Stimulated activated CD4-positive, alpha-beta T cell treated with anti-CD3 and anti-CD28 coated beads, Interleukin-4, amount 100 ng/mL, for 48 hours (primary cell): ENCODE measurements at places on chromosomes 5 and 9.

DNA sequence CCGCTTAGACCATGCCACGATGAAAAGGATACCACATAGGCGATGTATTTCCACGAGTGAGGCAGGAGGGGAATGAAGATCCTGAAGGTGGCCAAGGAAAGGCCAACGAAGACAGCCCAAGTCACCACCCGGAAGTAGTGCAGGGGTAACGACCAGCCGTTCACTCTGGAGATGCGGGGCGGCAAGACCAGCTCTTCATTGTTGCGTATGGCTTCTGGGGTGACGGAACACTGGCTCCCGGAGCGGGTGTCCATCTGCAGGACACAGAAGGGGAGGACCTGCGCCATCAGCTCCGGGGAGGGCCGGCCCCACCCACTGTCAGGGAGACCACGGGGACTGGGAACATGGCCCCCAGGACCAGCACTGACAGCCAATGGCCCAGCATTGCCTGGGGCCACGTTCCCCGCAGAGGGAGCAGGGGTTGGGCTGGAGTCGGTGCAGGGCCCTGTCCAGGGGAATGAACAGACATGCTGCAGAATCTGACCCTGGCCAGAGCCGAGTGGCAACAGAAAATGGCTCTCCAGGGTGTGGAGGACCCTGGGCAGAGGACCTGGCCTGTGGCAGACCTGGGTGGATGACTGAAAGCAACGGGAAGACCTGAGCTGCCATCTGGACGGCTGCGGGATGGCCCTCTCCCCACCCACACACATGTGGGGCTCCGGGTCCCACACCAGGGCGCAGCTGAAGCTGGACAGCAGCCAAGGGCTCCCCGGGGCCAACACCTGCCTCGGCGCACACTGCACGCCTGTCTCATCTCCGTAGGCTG is 17.7 kb downstream of the ZDHHC11B start:
- no peak for DNase-seq

GRCh38 chr9:37036776-37037502 is 2.9 kb upstream of the PAX5 start:
- DNase-seq = no peak

DNA sequence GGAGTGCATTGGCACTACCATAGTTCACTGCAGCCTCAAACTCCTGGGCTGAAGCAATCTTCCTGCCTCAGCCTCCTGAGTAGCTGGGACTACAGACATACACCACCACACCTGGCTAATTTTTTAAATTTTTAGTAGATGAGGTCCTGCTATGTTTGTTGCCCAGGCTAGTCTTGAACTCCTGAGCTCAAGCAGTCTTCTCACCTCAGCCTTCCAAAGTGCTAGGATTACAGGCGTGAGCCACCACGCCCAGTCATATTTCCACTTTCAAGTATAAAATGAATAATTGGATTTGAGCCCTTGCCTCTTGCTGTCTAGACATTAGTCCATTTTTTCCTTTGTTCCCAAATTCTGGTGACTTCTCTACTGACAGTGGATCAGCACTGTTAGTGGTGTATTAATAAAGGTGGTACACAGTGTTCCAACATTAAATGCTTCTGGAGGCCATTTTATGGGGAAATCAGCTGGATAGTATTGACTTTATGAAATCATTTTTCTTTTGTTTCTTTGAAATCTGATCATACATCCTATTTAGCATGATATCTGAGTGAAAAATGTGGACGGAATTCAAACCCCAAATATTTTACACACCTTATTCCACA is 15.9 kb downstream of the ATP6V0E1 start:
- DNase-seq = no peak

- no peak for DNase-seq
These were observed 139.8 kb downstream of the IRX2 start for GRCh38 chr5:2611659-2612058.

- no peak for DNase-seq
These were observed 25.4 kb upstream of the NR3C1 start for GRCh38 chr5:143428738-143429420.

- no peak for DNase-seq
These were observed 541.7 kb upstream of the TUSC1 start for GRCh38 chr9:26219961-26220360.

DNA sequence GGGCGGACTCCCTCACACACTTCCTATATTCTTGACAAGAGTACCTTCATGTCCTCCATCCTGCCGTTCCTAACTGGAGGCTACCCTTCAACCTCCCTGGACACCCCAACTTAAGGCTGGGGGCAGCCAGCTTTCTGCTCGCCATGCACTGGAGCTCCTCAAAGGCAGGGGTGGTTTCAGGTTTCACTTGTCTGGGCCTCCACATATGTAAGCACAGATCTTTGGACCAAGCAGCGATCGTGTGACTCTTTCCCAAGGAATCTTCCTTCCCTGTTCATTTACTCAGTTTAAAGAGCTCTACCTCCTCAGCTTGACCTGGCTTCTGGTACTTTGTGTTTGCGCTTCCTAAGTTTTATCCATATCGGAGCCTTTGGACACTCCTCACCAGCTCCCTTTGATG is 34.2 kb upstream of the TRPC7 start:
- DNase-seq = no peak

- DNase-seq = no peak
These were observed 28.1 kb downstream of the FAM114A2 start for GRCh38 chr5:154010660-154011059.

GRCh38 chr9:99626426-99626825 is 195.3 kb upstream of the NR4A3 start:
- DNase-seq = no peak

DNA sequence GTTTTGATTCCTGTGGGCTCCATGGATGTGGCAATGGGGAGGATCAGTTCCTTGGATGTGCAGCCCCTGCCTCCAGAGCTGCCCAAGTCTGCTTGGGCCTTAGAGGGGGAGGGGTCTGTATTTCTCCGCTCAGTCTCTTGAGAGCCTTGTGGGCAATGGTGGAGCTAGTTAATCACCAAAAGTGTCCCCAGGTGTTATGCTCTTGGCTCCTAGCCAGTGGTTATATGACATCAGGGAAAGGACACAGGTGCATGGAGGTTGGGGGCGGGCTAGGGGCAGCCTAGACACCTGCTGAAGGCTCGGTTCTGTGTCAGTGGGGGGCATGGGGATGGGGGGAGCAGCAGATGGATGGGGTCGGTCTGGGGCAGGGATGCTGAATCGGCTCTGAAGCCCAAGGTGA is 12.4 kb upstream of the ARAP3 start:
- DNase-seq = no peak

DNA sequence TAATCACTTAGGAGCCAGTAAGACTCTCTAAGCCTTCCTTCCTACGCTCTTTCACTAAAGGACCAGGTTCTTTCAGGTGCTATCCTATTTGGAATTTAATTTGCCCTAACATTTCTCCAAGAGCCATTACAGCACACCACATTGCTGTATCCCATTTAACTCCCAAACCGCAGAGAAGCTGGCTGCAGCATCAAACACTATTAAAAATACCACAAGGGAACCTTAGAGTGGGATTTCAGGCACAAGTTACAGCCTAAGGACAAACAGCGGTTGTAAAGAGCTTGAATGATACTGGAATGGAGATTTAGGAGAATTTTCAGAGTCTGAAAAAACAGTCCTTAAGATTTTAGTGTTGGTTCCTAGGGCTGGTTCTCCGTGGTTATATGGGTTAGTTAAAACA is 566.4 kb downstream of the RAB3C start:
- DNase-seq = no peak

- no peak for DNase-seq
These were observed 38.2 kb downstream of the PAPPA start for GRCh38 chr9:116191576-116192415.

DNA sequence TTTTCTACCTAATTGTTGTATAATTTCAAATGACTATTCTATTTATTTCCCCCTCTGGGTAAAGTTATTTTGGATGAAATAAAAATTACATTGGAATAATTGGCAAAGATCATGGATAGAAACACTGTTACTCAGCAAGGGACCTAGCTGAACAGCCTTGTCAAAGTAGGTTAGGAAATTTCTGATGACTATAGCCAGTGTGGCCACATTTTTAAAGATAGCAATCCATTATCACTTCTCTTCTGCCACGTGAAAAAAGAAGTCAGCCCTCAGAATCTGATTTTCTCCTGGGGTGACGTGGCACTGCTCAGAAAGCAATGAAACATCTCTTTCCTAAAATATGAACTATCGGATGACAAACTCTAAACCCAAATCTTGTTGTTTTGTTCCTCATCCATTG is 784.2 kb upstream of the RIOK2 start:
- no peak for DNase-seq

- no peak for DNase-seq
These were observed 109.1 kb upstream of the ELL2 start for GRCh38 chr5:96070622-96071225.

DNA sequence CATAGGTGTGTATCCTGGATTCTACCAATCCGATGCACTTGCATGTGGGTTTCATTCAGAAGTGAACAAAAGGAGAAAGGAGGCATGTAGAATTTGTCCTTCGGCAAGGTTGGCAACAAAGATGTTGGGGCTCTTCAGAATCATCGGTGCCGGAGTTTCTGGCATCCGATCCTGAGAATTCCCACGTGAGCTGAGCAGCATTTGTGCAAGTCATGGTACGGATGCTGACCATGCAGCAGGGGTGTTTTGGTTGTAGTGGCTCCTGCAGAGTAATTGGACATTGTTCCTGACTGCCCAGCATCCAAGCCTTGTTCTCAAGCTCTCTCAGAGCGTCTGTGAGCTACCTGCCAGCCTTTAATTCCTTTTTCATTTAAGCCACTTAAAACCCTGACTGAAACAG is 19.0 kb upstream of the POC5 start:
- DNase-seq = no peak

DNA sequence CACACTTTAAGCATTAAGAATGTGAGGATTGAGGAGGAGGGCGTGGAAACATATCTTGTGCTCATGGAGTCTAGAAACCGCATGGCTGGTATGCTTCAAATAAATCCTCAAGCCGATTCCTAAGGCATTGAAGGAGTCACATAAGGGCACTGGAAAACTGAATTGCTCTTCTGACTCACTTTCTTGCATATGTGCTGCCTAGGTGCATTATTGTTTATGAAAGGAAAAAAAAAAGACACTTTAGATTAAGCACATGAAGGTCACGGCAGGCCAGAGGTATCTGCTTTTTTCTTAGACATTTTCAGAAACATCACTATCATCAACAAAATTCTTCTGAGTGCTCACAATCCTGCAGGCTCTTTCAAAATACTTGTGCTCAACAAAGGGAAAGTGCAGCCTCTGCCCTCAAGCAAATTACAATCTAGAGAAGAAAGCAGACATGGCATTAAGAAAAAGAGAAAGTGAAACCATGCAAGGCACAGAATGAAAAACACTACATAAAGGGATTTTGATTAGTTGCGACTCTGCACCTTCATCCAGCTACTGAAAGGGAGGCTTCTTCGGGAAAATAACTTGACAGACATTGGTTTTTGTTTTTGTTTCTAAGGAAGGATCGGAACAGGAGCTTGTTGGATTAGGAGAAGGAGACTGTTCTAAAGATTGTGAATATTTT is 2117.6 kb downstream of the MAT2B start:
- no peak for DNase-seq

DNA sequence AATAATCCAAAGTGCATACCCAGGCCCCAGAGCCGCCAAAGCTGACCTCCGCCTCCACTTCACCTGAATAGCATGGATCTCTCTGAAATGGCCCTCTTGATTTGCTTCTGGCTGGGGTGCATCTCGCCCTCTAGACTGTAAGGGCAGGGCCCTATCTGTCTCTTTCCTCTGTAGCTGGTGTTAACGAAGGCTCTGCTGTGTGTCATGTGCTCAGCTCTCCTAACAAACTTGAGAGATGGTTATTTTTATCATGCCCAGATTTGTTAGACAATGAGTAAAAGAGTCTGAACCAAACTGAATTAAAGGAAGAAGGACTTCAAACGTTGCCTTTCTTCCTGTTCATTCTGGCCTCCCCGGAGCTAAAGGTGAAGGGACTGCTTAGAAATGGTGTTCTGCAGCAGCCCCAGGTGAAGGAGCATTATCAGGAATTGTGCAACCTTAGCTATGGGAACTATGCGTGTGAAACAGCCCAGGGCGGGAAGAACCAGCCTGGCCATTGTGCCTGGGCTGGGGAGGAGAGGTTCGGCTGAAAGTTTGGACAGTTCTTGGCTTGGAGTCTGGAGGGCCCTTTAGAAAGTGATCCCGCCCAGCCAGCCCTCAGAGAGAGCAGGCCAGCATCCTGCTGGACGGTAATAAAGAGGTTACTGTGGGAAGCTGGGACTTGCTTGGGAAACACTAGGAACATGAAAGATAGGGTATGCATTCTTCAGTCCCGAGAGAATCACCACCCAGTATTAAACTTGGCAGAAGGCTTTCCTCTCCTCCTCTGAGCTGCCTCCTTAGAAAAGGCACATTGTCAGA is 73.5 kb downstream of the WWC1 start:
- DNase-seq = no peak

GRCh38 chr9:79616013-79616412 is 44.2 kb downstream of the TLE4 start:
- no peak for DNase-seq

DNA sequence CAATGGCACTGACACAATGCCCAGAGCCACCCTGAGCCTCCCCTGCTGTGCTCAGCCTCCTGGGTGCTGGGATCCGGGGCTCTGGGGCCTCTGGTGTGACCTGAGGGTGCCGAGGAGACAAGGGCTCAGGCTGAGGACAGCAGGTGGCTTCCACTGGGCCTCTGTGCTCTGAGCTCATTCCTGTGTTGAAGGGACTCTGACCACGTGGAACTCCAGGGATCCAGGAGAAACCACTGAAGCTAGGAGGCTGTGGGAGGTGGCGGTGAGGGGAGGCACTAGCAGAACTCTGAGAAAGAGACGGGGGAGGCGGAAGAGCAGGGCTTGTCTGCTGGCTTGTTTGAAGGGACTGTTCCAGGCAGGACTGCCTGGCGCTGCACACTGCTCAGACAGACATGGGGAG is 318.7 kb upstream of the IRX1 start:
- no peak for DNase-seq

GRCh38 chr5:122195802-122196394 is 66.6 kb downstream of the ZNF474 start:
- DNase-seq = no peak

DNA sequence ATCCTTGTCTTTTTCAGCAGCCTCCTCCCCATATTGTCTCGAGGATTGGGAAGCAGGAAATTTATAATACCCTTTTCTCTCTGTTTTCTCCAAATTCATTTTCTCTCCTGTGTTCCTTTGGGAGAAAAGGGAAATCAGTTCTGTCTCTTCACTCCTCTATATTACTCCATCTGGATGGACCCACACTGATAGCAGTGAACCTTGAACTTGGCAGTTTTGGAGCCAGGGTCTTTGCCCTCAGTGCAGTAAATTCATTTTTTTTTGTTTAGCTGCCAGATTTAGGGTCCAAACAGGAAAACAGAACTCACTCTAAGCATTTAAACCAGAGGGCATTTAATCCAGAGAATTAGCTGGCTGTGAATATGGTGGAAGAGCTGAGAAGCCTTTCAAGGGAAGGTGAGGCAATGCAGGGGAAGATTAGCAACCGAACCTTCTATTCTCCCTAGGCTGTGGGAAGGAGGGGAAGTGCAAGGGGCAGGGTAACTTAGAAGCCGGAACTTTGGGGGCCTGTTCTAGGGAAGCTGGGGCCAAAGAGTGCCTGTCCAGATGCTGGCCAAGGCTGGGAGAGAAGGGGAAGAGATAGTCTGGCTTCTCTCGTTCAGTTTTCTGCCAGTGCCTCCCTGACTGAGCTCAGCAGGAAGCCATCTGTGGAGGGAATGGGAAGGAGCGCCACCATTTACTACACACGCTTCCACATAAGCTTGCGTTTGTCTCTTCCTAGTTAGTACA is 16.3 kb upstream of the NPR2 start:
- no peak for DNase-seq
